ENCODE measurements at places on chromosomes 2 and 18.

GRCh38 chr2:129922571-129923264 lies 56.7 kb upstream of the RAB6C start:
- no peak for DNase-seq

DNA sequence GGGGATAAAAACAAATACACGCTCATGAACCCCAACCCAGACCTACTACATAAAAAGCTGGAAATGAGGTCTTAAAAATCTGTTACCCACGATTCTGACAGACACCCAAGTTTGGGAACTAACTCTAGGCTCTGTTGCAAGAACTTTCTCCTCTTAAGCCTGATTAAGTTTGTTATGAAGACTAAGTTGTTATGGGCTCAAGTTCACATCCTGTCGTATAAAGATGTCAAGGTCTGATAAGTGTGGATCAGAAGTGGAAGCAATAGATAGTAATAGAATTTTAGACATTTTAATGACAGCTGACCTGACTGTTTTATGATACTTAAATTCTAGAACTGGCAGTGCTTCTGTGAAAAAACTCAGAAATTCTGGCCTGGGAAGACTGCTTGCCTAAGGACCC lies 43.2 kb downstream of the LPIN2 start:
- DNase-seq = no peak

- DNase-seq = no peak
Observed at GRCh38 chr2:62443886-62444285, 62.1 kb downstream of the TMEM17 start.

- no peak for DNase-seq
Observed at GRCh38 chr2:239424337-239425045, 23.7 kb upstream of the HDAC4 start.

DNA sequence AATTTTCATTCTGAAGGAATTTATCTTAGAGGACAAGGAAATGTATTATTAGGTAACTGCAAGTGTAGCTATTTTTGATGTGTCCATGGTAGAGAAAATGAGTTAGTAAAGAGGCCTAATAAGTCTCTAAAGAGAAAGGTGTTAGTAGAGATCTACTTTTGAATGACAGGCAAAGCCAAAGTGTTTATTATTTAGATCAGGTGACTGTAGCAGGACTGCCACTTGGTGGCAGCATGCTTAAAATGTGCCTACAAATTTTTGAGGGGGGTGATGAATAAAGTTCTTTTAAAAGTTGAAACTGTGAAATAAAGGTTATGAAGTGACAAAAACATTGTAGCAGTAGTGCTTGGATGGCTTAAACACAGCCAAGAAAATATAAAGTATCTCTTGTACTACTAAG lies 421.5 kb upstream of the MEIS1 start:
- no peak for DNase-seq

DNA sequence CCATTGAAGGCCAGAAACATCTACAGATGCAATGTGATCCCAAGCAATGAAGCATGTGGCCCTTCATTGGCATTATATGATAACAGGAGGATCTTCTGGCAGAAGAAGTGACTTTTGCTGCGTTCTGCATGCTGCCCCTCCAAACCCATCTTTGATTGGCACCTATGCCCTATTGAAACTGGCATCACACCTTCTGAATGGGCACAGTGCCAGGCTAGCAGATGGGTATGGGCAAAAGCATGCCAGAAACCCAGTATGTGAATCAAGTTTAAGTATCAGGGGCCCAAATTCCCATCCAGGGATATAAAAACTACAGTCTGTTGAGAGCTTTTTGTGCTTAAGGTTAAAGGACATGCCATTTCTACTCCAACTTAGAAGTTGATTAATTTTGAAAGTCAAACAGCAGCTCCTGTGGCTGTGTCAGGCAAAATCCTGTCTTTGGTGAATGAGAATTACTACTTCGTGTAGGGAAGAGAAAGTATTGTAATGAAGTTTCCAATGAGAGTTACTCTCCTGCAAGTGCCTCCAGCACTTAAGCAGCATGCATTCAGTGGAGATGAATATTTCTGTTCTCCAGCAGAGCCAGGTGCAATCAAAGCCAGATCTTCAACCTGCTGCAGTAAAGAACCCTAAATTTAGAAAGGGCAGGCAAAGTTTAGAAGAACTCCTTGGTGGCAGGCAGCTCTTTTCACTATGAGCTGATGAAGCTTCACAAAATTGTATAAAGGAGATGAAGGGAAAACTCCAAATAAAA lies 8.6 kb downstream of the VRK2 start:
- DNase-seq = no peak

DNA sequence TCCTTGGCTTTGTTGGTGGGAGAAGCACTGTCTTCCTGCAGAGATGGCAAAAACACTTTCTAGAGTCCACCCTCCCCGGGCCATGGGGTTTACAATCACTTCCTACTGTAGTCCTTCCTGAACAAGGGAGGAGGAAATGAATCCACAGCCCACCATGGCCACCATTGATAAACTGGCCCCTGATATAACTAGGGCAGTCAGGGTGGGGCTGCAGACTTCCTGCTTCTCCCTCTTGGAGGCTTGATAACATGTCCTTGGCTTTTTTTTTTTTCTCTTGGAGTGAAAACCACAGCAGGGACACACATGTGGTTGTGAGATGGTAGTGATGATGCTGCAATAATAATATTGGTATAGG lies 437.8 kb downstream of the ZNF521 start:
- DNase-seq = no peak

GRCh38 chr18:55529581-55529980 lies 58.4 kb downstream of the TCF4 start:
- DNase-seq = no peak

GRCh38 chr2:44290261-44290660 lies 15.0 kb downstream of the SLC3A1 start:
- no peak for DNase-seq

DNA sequence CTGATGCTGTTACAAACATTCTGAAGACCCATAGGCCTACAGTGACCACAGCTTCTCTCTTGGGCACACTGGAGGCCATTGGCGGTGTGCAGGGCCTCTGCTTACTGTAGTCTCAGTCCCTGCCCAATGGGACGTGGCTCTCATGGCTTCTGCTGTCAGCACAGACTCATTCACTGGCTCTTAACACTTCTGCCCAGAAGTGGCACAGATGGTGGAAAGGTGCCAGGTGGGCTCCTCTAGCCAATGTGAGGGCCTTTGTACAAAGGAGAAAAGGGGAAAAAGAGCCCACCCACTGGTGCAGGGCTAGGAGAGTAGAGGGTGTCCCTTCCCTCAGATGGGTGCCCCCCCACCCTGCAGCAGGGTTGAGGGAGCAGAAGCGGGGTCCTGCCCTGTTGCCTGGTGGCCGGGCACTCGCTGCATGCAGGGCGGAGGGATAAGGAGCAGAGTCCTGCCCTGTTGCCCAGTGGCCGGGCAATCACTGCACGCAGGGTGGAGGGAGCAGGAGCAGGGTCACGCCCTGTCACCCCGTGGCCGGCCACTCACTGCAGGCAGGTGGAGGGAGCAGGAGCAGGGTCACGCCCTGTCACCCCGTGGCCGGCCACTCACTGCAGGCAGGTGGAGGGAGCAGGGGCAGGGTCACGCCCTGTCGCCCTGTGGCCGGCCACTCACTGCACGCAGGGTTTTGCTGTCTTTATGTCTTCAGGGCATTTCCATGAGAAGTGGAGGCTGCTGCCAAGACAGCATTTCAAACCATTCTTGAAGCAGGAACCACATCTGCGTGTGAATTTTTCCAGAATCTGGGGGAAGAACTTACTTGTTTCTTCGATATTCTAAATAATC lies 20.0 kb downstream of the LRRFIP1 start:
- DNase-seq = no peak

DNA sequence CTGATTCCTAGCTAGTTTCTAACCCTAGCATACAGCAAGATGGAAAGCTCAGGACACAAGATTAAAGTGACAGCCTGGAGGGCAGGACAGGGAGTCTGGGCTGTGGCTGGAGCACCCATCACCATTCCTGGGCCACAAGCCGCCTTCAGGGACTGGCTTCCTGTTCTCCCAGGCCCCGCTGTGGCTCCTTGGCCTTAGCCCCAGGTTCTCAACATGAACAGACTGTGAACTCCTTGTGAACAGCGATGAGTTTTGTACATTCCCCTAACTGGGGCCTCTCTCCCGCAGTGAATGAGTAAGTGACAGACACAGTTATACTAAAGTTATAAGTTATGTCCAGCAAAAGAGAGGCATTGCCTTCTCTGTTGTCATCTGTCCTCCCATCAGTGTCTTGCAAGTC lies 35.9 kb upstream of the SLC14A1 start:
- DNase-seq = no peak

DNA sequence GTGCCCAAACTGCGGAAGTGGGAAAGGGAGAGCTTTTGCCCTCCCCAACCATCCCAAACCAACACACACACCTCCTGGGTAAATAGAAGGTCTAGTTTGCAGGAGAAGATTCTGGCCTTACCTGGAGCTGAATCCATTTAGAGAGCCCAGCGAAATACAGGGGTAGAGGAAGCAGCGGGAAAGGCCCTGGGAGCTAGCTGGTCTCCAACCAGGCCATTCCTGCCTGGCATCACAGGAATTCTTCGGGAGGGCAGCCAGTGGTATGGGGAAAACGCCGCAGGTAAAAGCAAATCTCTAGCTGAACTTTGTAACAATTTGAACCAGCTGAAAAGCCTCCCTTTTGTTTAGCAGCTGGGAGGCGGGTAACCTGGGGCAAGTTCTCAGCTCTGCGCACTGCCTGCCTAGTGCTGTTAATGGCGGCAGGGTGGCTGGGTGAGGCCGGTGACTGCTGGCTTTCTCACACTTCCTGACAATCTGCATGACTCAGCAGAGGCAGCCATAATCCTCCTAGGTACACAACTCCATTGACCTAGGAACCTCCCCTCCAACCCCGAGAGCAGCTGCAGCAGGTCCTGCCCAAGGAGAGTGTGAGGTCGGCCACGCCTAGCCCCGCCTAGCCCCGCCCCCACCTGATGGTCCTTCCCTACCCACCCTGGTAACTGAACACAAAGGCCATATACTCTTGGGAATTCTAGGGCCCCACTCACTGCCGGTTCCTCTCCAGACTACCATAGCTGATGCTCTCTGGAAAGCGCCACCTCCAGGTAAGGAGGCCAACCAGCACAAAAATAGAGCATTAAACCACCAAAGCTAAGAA lies 483.8 kb upstream of the REG3G start:
- no peak for DNase-seq

DNA sequence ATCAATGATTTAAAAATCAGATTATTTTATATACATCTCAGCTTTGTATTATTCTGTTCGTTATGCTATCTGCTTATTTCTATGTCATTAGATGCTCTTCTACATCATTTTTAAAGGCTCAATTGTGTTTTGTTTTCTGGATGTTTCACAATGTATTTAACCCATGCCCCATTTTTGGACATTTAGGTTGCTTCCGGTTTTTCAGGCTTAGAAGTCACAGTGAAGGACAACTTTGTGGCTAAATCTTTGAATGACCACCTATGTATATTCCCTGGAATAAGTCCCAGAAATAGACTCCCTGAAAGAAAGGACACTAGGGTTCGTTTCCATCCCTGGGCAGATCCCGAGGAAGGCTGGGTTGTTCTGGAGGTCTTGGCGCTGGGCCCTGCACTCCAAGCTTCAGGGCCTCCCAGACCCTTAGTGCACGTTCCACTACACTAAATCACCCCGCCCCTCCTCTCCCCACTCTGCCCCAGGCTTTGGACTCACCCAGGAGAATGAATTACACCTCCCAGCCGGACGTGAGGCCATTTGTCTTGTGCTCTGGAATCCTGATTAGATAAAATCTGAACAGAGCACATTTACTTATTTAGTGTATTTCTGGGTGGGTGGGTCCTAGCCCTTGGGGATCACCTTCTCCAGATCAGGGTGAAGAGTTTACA lies 188.2 kb downstream of the ZFP36L2 start:
- no peak for DNase-seq

DNA sequence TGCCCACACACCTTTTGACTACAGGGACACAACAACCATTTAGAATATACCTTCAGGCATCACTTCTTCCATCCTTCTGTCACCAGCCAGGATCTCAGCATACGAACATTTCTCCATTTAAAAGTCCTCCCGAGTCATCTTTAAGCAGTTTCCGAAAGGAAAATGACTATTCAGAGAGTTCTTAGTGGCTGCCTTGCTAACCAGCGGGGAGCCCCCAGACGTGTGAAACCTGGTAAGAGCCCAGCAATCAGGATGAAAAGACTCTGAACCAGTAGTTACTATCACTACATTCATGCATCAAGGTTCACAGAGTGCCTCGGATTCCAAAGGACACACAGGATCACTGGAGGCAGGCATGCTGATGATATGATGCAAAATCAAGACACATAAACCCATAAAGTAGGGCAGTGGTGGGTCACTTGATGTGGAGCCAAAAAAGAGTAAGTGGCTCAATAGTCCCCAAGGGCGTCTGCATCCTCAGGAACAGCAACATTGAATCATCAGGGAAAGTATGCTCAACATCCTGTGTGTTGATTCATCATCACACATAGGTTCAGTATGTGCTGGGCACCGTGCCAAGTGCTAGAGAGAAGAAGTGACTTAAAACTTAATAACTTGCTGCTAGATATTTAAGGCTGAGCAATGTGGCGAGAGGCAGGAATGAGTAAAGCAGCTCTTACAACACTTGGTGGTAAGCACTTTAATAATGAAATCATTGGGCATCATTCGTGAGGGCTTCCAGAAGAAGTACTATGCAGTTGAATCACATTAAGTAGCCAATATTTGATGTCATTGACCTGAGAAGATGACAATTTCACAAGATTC lies 4.4 kb downstream of the CCL20 start:
- peak; percentile 80 for DNase-seq

DNA sequence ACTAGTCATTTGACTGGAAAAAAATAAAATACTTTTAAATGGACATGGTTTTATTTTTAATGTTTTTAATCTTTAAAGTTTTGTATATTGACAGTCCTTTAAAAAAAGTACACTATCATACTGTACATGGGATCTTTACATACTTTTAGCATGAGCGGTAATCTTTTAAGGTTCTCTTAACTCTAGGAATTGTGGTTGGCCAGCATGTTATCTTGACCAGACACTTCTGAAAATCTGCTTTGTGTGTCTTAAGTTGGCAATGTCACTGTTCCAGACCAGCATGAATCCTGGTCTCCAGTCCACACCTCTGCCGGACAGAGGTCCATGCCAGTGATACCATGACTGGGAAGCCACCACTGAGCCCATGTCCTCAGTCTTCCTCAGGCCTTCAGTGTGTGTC lies 17.7 kb downstream of the ITGB1BP1 start:
- DNase-seq = no peak

GRCh38 chr18:45662468-45662867 lies 47.2 kb downstream of the SLC14A2 start:
- DNase-seq = no peak

DNA sequence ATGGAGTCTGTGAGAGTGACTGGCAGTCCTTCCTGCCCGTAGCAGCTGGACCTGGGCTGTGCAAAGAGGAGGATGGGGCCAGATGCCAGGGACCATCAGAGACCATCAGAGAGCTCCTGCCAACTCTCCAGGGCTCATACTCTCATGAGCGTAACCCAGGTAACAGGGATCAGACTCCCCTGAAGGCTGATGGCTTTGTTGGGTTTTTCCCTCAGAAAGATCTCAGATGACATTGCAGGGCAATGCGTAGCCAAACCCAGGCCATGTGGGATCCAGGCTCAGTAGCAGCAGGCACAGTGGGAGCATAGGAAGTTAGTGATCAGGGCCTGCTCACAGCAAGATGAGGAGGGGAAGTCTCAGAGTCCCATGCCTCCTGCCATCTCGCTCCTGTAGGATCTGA lies 218.0 kb downstream of the LOXHD1 start:
- no peak for DNase-seq
